ENCODE measurements at places on chromosomes 1 and 21.

DNA sequence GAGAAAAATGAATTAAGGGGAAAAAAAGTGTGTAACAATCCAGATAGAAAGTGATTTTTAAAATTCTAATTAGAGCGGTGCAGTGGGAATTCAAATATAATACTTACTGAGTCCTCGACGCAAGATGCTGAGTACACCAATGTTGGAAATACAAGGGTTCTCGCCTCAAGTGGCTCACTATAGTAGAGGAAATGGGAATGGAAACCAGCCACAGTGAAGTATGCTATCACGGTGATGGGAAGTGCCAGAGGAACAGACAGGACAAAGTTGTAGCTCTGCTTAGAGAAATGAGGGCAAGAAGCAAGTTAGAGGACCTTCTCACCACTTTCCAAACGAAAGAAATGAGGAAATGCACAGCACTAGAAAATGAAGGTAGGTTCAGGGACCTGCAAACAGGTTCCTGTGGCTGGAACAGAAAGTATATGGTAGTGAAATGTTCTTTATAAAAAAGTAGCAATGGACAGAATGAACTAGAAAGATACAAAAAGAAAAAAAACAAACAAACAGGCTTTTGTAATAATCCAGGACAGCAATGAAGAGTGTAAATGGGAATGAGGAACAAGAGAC is 13.5 kb downstream of the EGLN1 start:
- no peak for DNase-seq

DNA sequence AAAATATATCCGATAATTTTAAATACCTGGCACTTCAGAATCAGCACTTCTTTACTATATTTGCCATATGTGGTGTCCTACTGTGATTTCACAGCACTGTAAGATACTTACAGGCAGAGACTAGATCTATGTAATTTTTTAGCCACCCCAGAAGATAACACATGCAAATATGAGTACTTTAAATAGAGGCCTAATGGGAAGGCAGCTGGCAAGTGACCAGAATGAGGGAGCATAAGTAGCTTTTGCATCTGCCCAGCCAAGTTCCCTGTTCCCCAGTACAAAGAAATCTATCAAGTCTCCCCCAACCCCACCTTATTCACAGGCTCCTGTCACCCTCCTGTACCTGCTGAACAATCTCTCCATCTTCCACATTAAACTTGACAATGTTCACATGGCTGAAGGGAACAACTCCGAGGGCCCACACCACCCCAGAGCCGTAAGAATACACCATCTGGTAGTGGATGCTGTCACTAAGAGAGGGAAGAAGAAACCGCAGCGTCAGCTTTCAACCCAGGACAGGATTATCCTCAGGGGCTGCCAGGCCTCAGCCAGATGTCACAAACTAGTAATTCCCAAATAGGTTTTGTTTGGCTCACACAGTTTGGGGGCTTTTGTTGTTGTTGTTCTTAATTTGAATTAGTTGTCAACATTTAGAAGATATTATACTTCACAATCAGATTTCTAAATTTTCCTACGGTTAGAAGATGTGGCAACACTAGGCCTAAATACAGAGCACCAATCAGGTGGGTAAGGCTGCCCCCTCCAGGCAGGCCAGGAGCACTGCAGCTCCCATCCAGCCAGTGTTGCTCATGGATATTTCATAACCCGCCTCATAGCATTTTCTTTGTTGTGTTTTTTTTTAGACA is 10.4 kb downstream of the EMC1 start:
- peak; percentile 94 for DNase-seq

GRCh38 chr1:212656730-212657129 is 42.9 kb downstream of the BATF3 start:
- no peak for DNase-seq

DNA sequence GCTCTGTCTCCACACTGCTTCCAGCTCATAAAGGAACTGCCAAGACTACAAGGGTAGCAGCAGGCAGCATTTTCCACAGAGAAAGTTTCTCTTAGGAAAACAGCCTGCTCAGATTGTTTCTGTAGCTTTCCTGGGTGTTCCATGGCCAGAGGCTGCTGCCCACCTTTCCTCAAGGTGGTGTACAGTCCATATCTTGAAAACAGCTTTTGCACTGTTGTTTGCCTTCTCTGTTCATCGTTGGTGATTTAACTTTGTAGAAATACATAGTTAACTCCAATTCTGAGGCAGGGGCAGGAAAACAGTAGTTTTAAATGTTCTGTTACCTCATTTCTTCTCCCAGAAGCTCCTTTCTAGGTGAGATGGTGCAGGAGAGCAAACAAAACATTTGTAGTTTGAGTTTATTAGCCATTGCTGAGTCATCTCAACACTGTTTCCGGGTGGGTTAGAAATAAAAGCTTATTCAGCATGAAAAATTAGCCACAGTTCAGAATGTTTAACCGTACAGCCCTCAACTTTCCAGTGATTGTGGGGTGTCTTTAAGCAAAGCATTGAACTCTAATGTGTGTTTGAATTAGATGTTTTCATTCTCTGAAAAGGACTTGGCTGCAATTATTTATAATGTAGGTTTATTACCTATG is 41.7 kb downstream of the DIP2A start:
- DNase-seq = peak; percentile 17

- no peak for DNase-seq
These were observed 22.3 kb downstream of the MFSD2A start for GRCh38 chr1:39977202-39977601.

- DNase-seq = no peak
These were observed 40.2 kb downstream of the HMCN1 start for GRCh38 chr1:185774394-185774793.

DNA sequence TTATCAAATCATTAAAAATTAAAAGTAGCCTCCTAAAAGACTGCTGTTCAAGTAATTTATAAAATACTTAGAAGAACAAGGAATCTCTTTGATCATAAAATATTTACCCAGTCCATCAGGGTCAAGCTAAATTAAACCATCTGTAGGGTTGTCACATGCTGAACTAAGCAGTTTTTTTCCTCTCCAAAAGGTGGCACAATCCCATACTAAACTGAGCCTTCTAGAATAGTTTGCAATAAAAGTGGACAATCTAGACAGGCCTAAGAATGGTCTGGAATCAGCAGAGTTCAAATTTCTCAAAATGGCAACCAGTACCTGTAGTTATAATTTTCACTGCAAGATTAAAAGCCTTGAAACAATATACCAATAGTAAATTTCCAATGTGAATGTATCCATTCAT is 194.8 kb downstream of the EIF4G3 start:
- DNase-seq = peak; percentile 21

- DNase-seq = no peak
These were observed 1527.3 kb upstream of the TPTE start for GRCh38 chr21:8993943-8994639.

- no peak for DNase-seq
These were observed 136.6 kb downstream of the LYPLAL1 start for GRCh38 chr1:219310181-219310728.

GRCh38 chr1:24931146-24931467 is 1.0 kb upstream of the RUNX3 start:
- DNase-seq = no peak

GRCh38 chr1:47844558-47844955 is 152.6 kb downstream of the TRABD2B start:
- no peak for DNase-seq

GRCh38 chr1:160997323-160998038 is 23.5 kb downstream of the F11R start:
- DNase-seq = peak; percentile 69

DNA sequence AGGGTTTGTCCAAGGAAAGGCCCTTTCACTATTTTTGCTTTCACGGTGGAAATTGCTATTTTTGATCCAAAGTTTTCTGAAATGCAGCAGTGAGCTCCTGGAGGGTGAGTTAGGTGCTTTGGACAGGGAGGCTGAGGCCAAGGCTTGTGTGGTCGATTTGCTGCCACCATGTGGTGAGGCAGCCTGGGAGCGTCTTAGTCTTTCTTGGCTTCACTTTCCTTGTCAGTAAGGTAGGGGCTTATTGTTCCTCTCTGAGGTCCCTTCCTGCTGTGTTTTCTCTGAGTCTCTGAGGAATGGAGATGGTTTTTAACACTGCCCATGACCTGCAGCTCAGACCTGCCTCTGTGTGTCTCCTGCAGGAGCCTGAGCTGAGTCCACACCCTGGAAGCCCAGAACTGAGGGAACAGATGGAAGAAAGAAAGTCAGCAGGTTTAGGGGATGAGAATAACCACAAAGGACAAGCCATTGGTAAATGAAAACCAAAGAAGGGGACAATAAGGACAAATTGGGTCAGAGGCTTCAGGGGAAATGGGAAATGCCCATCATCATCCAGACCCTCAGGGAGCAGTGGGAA is 20.1 kb upstream of the S100A10 start:
- DNase-seq = peak; percentile 56

DNA sequence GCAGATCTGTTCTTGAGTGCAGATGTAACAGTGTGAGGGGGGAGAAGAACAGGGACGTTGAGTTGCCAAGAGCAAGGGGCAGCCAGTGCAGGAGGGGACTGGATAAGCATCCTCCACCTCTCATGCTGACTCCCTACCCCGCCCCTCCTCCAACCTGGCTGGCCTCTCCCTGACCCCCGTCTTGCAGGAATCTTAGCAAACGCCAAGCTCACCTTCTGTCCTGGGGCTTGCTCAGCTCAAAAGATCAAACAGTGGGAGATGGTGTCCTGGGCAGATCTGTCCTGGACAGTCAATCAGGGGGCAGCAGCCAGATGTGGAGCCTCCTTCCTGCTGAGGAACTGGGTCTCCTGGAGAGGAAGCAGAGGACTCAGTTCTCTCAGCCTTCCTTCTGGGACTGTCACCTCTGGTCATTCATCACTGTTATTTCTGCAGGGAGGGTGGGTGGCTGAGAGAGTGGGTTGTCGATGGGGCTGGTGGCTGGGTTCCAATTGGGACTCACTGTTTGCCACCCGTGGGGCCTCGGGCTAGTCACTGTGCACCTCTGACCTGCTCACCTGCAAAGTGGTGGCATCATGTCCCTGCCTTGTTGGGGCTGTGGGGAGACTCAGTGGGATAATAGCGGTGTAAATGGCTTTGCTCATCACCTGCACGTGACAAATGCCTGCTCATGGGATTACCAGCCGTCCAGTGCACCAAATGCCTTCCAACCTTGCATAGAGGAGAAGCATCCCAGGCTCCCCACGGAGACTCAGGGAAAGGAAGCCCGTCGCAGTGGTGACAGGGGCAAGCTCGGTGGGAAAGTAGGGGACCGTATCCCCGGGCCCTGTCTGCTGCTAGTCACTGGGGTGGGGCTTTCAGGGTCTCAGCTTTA is 154.4 kb downstream of the PTPRU start:
- DNase-seq = no peak

DNA sequence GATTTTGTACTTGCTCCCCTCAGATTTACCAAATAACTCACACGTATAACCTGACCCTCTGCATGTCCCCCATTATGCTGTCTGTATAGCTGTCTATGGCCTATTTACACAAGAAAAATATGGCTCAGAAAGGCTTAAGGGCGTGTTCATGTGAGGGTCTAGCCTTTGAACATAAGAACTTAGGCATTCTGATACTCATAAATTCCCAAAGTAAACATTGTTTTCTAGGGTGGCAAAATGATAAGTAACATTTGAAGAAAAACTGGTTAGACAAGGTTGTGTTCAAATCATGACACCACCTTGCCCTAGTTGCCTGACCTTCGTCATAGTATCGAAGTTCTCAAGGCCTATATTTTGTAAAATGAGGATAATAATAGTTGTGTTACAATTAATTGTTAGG is 394.6 kb downstream of the LRRIQ3 start:
- no peak for DNase-seq

GRCh38 chr1:154474802-154475201 is 27.2 kb upstream of the TDRD10 start:
- peak; percentile 86 for DNase-seq

GRCh38 chr1:233971753-233972152 is 67.3 kb downstream of the SLC35F3 start:
- no peak for DNase-seq

DNA sequence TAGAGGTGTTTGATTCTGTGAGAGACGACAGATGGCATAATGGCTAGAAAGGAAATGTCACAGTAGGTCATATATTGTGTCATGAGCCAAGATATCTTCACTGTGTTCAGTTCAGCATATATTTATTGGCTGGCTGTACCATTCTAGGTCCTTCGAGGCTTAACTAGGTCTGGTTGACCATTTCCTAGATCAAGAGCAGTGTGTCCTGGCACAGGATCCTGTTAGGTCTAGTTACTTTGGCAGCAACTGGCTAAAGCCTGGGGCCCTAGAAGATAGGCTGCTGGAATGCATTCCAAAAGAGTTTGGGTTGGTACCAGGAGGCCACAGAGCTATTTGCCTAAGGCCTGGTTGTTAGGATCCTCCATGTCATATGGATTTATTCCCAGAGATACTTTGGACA is 20.9 kb downstream of the ZBTB40 start:
- peak; percentile 32 for DNase-seq

DNA sequence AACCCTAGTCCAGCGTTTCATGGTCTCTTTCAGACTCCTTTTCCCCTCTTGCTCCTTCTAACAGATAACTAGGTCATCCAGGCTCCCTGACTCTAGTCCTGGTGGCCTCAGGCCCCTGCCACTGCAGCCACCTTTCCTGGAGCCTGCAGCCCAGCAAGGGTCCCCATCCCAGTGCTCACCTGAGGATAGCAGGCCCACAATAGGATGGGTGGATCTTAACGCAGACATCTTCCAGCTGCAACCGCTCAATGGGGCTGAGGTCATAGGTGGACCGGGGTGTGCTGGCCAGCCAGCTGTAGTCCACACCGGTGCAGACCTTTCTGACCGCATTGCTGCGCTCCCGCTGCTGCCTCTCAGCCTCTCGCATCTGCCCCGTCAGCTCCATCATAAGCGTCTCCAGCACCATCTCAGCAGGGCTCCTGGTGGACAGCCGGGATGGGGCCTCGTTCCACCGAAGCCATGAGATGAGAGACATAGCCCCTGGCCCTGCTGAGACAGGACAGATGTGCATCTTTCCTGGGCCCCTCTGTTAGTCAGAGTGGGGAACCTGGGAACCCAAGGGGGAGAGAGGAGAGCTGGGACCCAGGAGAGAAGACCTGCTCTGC is 10.9 kb downstream of the RD3 start:
- DNase-seq = no peak

DNA sequence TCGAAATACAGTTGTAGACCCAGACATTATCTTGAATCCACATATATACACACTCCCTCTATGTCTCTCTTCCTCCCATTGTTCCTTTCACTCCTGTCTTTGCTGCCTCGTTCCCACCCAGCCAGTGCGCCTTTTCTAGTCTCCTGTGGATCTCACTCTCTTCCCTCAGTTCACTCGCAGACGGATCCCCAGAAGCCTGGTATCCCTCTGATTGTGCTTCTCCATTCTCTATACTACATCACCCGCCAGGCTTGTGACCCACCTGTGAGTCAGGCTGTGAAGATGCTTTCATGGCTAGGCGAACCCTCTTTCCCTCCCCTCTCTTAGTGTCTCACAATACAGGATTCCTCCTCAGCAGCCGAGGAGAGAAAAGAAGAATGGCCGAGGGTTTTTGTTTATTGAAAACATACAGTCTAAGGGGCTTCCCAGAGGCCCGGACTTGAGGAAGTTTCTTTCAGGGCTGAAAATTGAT is 1.5 kb downstream of the HCN3 start:
- DNase-seq = no peak

DNA sequence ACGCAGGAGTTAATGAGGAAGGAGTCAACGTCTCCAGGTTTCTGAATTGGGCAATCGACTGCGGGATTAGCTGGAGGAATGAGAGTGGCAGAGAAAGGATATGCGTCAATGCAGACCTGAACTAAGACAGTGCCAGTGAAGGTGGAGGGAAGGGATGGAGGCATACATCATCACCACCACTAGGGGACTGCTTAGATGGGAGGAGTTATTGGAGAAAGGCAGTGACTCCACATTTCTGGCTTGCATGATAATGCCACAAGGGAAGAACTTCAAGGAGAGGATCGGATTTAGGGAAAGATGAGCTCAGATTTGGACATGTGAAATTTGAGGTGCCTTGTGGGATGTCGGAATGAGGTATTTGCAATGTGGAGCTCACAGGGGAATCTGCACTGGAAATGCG is 17.5 kb downstream of the VASH2 start:
- DNase-seq = peak; percentile 65

All from AG08395 (cell line).